ENCODE measurements at places on chromosomes 11 and 22.

GRCh38 chr11:126140926-126141280 is 70.5 kb downstream of the RPUSD4 start:
- DNase-seq: no peak

- no peak for DNase-seq
Measured at GRCh38 chr22:39017596-39018365, 3.1 kb upstream of the APOBEC3D start.

- no peak for DNase-seq
Measured at GRCh38 chr11:73189723-73190556, 28.1 kb upstream of the P2RY2 start.

DNA sequence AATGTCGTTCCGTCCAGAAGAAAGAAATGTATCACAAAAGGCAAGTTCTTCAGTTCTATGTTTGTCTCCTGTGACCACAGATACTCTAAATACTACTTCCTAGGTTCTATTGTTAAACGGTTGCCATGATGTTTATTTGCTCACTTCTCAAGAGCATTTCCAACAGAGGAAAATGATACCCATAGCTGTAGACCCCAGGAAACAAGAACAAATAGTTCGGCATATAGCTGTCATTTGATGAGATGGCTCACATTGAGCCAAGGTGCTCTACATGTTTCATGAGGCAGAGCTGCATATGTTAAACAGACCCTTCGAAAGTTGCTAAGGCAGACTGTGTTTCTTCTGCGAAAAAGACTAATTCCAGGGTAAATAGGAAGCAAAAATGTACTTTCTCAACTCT is 15.4 kb upstream of the ANGPTL5 start:
- no peak for DNase-seq

- no peak for DNase-seq
Measured at GRCh38 chr22:30837531-30837930, 131.0 kb downstream of the MORC2 start.

GRCh38 chr22:41899992-41900651 is 14.8 kb downstream of the SHISA8 start:
- no peak for DNase-seq

DNA sequence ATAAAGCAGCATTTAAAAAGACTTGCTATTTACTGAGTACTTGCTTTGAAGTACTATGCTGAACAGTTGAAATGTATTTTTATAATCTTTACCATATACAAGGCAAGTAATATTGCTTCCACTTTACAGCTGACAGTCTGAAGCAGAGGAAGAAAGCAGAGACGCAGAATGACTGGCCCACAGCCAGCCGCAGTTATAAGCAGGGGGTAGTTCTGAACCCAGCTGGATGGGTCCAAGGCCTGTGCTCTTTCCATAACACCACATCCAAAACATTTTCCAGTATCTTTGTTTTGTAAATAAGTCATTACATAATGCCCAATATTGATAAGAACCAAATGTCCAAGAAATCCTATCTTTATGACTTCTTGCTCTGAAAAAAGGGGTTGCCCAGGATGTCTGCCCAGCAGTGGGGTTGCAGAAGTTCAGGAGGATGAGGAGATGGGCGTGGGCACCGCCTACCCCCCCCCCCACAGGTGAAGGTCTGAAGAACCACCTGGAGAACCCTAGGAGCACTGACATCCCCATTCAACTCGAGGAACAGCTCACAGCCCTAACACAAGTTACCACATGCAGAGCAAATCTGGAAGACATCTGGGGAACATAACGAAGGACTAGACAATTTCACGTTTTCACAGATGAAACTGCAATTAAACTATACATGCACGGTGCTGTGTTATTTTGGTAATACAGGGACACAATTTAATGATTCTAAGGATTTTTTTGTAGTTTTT is 24.2 kb upstream of the YPEL1 start:
- DNase-seq: no peak

GRCh38 chr11:44308923-44309477 is 939 bp downstream of the ALX4 start:
- DNase-seq: no peak

DNA sequence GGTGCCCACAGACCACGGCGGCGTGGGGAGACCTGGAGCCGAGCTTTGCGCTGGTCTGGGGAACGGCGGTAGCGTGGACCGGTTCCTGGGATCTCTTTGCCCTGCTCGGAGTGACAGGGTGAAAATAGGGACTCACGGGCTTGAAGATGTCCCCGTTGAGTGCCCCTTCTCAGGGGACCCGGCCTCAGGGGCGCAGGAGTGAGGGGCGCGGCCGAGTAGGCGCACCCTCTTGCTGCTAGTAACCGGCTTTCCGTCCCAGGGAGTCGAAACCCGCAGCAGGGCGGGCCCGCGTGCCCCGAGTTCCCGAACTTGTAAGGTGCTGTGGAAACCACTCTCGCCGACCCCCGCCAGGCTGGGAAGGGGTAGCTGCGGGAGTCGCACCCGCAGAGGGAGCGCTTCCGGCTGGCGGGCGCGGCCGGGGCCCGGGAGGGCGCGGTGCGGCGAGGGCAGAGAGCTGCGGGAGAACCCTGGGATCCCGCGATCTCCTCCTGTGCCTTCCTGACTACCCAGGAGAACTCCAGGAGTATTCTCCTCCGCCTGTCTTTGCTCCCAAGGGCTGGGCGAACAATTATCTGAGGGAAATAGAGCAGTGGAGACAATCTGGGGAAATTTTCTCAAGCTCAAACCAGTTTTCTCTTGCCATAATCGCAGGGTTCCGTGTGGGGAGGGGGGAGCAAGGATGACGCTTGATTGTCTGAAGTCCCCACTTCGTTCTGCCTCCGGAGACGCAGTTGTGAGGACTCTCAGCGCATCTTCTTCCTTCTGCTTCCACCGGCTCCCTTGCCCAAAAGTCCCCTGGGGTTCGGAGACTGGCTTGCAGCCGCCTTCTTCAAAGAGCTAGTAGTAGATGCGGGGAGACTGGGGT is 666 bp downstream of the NELL1 start:
- no peak for DNase-seq

Measured in KG1 (cell line).